H1 (cell line): ENCODE measurements at places on chromosomes 2 and 18. TPM values are rescaled to one million over a fixed set of nuclear protein-coding genes. Genes with fewer than 3 reads are reported as not detected.

The IL1F10 gene
- total RNA-seq, result not detected in 2 replicates

The C2orf81 gene
- 3.3 and 3.8 TPM in 2 replicates for total RNA-seq

The MRPS5 gene
- total RNA-seq, result 52.8 and 53.0 TPM in 2 replicates

The CFC1 gene
- total RNA-seq, result 0.31 TPM in 1 of 2 replicates, not detected in the other

The LIPG gene
- 9.8 and 11.8 TPM in 2 replicates for total RNA-seq

DNA sequence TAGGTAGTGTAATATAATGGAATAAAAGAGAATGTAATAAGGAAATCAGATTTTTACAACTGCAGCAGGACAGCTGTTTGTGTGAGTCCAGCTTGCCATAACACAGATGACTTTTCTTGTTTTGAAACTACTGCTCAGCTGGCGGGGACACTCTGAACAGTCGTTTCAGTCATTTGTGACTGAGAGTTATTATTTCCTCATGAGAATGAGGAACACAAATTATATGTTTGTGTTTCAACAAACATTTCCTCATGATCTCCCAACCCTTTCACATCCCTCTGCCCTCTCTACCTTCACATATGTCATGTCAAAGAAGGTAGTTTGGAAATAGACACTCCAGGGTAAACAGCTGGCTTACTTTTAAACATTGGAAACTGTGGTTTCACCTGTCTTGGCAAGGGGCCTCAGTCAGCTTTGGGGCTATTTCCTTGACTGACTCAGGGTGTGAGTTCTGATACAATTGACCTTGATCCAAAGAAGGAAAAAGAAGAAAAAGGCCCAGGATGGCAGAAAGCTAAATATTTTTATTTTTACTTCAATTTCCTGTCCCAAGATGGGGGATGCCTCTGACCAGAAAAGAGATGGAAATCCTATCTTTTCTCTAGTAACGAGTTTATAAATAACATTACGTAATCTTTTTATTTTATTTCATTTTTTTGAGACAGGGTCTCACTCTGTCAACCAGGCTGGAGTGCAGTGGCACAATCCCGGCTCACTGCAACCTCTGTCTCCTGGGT is 593 bp downstream of the SP140L start:
- no peaks in the 10 kb centered on the region for H3K36me3 ChIP-seq
- H3K27me3 ChIP-seq, result no peaks in the 10 kb centered on the region
- no peak overlapping the region for H3K4me3 ChIP-seq
- no peaks in the 10 kb centered on the region for H3K4me1 ChIP-seq

DNA sequence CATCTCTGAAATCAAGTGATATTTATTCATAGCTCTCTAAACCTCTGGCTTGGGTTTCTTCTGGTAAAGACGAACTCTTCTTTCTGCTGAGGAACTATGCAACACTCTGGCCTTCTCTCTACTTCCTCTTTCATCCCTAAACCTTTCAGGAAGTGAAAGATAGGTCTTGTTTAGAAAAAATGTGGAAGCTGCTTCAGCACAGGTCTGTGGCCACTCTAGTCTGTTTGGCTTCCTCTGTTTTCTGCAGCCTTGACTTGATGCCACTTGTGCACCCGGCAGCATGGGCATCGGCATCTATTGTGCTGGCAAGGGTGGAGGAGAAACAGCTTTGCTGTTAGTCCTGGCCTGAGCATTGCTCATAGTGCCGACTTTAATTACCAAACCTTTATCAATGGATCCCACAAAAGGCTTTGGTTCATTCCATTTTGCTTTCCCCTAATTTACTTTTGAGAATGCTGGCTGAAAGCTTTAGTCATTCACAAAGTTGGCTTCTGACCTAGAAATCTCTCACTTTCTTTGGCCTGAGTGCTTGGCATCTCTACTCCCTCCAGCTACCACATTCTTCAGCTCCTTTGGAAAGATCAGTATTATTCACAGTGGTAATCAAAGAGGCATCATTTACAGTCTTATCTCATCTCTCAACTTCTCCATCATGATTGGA is 32.0 kb upstream of the GPR39 start:
- DNase-seq, result no peak
- H3K27me3 ChIP-seq, result no peaks in the 10 kb centered on the region
- no peak overlapping the region for H3K27ac ChIP-seq

GRCh38 chr2:202632682-202633290 is 2.0 kb upstream of the FAM117B start:
- H3K27me3 ChIP-seq, result no peaks in the 10 kb centered on the region
- no peak for DNase-seq
- H3K36me3 ChIP-seq, result no peaks in the 10 kb centered on the region
- H3K27ac ChIP-seq, result no peak overlapping the region
- no peak overlapping the region for H3K4me3 ChIP-seq

DNA sequence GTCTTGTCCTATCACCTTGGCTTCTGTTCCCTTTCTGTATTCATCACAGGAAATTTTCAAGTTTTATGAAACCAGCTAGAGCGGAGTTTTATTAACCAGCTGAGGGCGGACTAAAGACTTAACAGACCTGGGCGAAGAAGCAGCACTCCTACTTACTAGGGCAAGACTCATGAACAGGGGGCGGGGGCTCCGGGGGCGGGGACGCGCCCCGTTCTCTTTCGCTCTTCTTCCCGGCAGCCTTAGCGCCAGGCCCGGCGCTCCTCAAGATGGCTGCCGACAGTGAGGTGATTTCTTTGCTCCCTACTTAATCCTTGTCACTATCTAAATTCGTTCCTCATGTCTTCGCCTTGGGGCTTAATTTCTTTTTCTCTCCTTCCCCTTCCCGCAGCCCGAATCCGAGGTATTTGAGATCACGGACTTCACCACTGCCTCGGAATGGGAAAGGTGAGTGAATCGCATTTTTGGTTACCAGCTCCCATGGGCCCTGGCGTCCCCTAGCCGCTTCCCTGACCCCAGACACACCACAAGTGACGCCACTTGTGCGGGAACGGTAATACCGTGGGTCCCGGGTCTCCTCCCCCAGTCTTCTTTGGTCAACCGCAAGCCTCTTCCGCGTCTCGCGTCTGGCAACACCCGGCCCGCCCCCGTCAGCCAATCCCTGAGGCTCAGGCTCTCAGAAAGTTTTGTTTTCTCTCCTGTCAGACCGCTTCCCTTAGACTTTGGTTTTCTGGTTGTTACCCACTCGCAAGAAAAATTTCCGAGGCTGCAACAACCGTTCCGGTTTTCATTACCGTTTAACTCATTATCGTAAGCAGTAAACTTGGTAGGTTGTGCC is at the start of gene RAB3GAP1:
Gene RAB3GAP1, plus strand, starts transcription at position 251 of the 835 bp plus-strand sequence. Its CDS starts 16 bp downstream, at position 267.
- no peaks in the 10 kb centered on the region; the same call in 1 of the 2 replicates for H3K4me1 ChIP-seq
- H3K36me3 ChIP-seq, result no peaks in the 10 kb centered on the region
- peak within 1 kb of the TSS; percentile 99 for H3K4me3 ChIP-seq
- H3K27me3 ChIP-seq, result no peaks in the 10 kb centered on the region
- peak; percentile 39 for DNase-seq

DNA sequence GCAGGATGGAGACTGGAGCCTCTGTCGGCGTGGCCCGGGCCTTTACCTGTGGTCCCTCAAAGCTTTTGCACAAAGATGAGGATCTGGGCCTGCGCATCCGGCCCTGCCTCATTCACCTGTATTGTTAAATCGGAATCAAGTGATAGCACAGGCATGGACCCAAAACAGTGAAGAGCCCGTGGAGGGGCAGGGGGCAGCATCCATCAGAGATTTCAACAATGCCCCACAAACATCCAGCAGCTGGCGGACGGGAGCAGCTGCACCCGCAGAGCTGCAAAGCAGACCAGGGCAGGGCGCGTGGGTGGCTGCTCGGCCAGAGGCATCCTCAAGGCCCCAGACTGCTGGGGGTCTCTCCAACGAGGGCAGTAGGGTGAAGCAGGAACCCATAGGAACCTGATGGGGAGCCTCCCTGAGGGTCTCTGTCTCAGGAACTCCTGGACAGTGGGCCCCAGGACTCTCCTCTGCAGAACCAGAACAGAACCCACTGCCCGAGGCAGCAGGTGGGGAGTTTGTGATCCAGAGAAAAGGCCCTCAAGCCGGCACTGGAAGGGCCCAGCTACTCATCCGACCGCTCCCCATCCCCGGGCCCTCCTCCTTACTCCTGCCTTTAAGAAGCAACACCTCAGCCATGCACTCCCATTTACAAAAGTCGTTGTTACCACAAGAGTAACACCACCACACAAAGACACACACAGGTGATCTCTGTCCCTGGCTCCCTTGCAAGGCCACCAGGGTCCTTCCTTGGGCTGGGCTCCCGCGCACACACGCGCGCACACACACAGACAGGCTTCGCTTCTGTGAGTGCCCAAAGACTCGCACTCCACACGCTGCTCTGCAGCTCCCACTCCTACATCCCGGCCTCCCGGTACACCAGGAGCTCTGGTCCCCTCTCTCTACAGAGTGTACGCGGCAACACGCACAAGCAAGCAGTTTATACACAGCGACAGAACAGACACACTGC is 28.8 kb downstream of the HDAC4 start:
- DNase-seq, result no peak
- H3K4me1 ChIP-seq, result no peaks in the 10 kb centered on the region
- H3K27ac ChIP-seq, result no peak overlapping the region
- H3K4me3 ChIP-seq, result no peak overlapping the region

DNA sequence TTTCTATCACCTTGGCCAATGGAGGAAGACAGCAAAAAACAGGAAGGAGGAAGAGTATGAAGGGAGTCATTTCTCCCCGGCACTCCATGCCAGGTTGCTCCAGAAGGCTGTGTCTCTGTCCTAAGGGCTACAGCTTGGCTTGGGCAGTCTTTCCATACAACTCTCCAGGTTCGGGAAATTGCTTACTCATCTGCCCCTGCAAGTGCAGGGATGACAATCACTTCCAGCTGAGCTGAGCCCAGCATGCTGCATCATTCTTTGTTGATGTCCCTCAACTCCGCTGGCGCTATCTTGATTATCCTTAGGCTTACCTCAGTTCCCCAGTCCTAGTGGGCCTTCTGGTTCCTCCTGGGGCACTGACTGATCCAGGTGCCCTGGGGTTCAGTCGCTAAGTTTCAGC is 86.9 kb upstream of the COPS8 start:
- H3K4me3 ChIP-seq, result no peak overlapping the region
- H3K36me3 ChIP-seq, result no peaks in the 10 kb centered on the region
- no peak for DNase-seq
- H3K4me1 ChIP-seq, result peaks cover 11% of the 10 kb centered on the region

GRCh38 chr2:11326677-11327211 is 17.7 kb downstream of the ROCK2 start:
- H3K4me1 ChIP-seq, result no peaks in the 10 kb centered on the region
- H3K4me3 ChIP-seq, result no peak overlapping the region
- no peaks in the 10 kb centered on the region for H3K27me3 ChIP-seq
- no peaks in the 10 kb centered on the region for H3K36me3 ChIP-seq
- no peak overlapping the region for H3K27ac ChIP-seq

DNA sequence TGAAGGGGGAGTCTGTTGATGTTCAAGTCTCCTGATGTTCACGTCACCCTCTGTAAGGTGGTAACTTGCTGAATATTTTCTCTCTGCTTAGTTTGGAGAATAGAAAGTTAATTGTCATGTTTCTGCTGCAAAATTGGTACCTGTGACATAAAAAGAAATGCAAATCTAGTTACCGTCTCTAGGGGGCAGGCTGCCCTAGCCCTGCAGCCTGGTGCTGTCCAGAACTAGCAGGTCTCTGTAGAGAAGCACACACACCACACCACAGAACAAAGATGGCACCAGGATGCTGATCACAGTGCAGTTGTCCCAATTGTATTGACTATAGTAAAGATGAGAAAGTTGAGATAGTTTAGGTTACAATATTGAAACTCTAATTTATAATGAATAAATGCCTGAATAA is 47.0 kb downstream of the SLC9A4 start:
- H3K27ac ChIP-seq, result no peak overlapping the region
- no peaks in the 10 kb centered on the region for H3K36me3 ChIP-seq
- no peak for DNase-seq

GRCh38 chr2:46842876-46843275 is 72.7 kb downstream of the MCFD2 start:
- H3K27ac ChIP-seq, result no peak overlapping the region
- no peaks in the 10 kb centered on the region for H3K27me3 ChIP-seq
- DNase-seq, result no peak
- no peak overlapping the region for H3K4me3 ChIP-seq
- no peaks in the 10 kb centered on the region for H3K4me1 ChIP-seq

DNA sequence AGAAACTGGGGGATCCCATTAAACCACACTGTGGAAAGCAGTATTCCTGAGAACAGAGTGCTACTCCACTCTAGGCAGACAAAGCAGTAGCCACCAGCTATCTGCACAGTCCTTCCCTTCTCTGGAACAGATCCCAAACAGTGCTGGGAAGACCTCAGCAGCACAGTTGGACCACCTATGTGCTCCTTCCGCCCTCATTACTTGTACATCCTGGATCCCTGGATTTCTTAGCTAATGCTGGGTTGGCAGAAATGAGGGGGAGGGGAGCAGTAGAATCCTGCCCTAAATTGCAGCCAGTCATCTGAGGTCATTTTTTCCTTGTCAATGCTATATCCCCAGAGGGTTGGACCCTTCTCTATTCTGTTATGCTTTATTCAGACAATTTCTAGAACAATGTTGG is 13.8 kb upstream of the MALT1 start:
- H3K27me3 ChIP-seq, result no peaks in the 10 kb centered on the region
- H3K27ac ChIP-seq, result no peak overlapping the region
- no peaks in the 10 kb centered on the region for H3K4me1 ChIP-seq
- H3K4me3 ChIP-seq, result no peak overlapping the region
- no peak for DNase-seq
- no peaks in the 10 kb centered on the region for H3K36me3 ChIP-seq

DNA sequence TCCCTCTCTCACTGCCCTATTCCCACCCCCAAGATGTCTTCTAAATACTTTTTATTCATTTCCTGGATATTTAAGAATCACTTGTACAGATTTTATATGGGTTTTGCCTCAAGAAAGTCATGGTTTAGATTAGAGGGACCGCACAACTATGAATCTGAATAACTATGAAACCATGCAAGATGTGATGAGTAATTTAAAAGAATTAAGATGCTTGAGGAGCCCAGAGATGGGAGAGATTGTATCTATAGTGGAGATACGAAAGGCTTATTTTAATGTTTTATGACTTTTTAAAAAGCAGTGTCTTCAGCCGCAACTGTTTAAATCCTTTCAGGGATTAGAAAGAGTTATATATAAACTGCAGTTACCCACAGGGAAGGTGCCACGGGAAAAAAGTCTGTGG is 324.1 kb downstream of the LPIN1 start:
- no peaks in the 10 kb centered on the region for H3K27me3 ChIP-seq
- H3K4me3 ChIP-seq, result no peak overlapping the region
- H3K4me1 ChIP-seq, result no peaks in the 10 kb centered on the region

DNA sequence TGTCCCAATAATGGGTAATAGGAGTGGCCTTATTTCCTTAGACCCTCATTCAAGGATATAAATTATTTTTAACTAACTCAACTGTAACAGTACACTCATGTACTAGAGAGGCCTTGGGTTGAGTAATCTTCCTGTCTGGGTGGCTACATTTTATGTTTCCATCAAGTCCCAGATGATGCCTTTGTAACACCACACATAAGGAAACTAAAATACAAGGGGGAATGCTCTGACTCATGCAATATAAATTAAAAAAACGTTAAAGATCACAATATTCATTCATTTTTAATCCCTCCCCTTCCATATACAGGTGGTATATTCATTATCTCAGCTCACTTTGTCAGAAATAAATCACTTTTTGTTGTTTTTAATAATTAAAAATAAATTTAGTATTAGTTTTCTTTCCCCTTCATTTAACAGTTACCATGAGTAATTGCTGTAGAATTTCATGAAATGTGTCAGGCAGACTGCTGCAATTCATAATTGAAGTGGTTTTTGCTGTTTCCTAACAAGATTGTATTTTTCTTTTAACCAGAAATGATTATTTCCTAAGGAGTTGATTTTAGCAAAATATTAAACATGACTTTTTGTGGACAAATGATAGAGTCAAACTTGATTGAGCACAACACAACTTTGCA is 1403.6 kb downstream of the SUCLG1 start:
- H3K27ac ChIP-seq, result no peak overlapping the region
- no peaks in the 10 kb centered on the region for H3K36me3 ChIP-seq
- no peak for DNase-seq
- no peaks in the 10 kb centered on the region for H3K4me1 ChIP-seq
